HFFc6 (cell line): ENCODE measurements at places on chromosomes 1 and 21.

DNA sequence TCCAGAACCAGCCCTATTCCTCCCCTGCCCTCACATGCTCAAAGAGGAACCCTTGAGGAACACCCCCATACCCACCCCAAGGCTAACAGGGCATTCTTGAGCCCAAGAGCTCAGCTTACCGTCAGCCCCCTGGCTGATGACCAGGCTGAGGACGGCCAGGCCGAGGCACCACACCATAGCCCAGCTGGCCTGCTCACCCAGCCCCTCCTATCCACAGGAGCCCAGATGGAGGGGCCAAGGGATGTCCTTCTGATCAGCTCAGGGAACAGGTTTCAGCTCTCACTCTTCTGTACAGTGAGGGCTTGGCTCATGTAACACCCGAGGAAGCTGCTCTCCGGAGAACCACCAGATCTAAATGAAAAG, 2.2 kb downstream of the IGSF9 start:
- DNase-seq, result no peak

DNA sequence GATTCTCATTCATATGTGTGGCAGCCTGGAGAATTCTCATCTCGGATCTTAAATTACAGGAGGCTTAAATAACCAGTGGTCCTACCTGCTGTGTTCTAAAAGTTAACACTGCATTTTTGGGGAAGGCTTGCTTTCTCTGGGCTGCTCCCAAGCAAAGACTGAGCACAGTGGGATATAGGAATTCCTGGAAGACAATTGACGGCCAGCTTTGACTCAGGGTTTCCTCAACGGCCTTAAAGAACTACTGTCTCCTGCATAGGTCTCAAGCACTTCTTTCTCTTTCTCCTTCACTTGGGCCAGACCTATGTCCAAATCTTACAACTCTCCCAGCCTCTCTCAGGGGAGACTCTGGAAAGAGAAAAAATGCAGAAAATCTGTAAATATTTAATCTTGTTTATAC, 1.0 kb upstream of the KRTAP13-3 start:
- no peak for DNase-seq

DNA sequence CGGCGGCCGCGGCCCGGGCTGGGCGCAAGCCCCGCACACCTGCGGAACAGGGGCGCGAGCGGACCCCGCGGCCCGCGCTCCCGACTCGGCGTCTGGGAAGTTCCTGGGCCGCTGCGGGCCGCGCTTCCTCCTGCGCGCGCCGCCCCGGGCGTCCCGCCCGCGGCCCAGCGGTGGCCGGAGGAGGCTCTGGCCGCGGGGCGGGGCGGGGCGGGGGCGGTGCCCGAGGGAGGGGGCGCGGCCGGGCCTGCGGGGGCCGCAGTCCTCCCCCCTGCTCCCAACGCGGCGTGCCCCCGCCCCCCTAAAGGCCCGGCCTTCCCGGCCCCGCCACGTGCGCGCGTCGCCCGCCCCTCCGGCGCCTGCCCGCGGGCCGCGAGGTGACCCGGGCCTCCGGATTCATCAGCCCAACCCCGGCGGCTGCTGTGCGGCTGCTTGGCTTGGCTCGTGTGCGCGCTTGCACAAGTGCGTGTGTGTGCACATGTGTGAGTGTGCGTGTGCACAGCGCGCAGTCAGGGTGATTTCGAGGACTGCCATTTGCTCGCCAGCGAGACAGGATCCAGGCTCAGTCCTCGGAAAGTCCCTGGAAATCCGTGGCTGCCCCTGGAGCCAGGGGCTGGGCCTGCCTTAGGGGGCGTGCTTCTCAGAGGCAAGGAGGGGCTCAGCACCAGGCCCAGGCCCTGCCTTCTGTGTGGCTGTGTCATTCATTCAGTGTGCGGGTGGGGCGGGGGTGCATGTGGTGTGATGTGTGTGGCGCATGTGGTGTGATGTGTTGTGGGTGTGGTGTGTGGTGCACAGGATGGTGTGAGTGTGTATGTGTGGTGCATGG, at the start of gene C2CD2:
C2CD2 (minus strand) TSS at position 188 of the 823 bp plus-strand sequence. CDS start 370 bp downstream, outside the sequence.
- DNase-seq, result peak; percentile 28

GRCh38 chr1:20105856-20106255, 13.5 kb downstream of the PLA2G2D start:
- no peak for DNase-seq

DNA sequence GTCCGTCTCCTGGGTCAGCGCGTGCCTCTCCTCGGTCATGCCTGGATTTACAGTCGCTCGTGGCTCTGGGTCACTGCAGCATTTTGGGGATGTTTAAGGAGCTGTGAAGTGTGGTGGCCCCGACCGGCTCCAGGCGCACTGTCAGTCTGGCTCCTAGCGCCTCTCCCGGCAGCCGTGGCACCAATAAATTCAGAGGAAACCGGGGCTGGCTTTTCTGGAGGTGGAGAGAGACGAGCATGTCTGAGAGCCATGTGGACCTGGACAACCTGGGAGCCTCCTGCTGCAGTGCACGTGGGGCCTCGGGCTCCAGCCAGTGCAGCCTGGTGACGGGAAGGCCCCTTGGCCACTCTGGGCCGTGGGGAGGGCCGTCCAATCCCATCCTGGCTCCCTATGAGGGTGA, 17.1 kb downstream of the PLCH2 start:
- DNase-seq, result no peak
